ENCODE measurements at places on chromosomes 11 and 22.

DNA sequence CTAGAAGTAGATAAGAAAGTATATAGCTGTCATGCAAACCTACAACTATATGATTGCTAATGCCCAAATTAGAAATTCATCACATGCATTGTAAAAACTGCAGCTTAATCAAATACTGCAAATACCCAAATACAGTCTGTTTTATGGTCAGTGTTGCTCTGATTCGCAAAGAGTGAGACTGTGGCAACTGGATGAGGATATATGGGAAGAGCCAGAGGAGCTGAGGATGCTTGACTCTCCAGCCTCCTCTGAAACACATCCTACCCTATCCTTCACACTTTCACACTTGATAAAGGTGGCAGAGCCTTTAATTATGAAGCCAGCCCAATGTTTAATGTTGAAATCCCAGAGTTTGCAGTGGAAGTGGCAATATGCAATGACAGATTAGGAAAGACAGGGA is 21.9 kb upstream of the OR2AT4 start:
- no peak for DNase-seq

DNA sequence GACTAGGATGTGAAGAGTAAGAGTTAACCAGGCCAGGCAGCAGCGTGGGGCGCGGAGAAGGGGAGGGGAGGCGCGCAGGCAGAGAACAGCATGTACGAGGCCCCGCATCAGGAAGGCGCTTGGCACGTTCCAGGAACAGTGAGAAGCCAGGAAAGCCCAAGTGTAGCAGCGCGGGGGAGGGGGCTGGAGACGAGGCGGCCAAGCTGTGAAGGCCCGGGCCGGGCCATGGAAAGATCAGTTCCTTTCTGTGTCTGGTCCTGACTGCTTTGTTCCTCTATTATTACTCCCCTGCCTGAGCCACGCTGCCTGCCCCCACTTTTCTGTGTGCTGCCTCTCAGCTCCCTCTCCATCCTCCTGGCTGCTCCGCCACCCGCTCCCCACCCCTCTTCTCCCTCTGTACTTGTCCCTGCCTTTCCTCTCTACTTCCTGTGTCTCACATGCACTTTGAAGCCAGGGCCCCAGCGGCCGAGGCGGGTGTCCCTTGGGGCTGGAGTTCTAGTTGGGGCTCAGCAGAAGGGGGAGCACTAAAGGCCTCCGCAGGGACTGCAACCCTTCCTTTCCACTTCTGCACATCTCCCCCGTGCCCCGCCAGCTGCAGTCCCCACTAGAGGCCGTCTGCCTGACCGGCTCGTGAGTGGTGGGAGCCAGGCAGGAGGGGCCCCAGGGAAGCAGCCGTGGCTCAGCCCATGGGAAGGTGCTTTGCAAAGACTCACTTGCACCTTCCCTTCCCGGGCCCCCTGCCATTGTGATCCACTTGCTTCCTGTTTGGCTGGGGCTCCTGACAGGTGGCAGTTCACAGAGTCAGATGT is 63.7 kb downstream of the PRDM11 start:
- DNase-seq: no peak

DNA sequence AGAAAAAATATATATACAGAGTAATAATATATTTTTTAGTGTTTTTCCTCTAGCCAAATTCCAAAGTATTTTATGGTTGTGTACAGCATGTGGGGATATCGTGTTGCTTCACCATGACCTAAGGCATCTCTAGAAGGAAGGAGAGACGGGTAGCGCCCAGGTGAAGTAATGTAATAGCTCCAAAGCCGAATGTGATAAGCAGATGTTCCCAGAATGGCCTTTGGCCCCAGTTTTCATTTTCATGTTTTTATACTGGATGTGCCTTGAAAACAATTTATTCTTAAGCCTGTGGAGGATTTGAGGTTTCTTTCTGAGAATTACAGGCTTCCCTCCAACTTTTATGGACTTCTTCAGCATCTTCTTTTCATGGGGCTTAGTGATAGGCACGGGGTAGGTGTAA is 587.9 kb upstream of the KIRREL3 start:
- DNase-seq: no peak

DNA sequence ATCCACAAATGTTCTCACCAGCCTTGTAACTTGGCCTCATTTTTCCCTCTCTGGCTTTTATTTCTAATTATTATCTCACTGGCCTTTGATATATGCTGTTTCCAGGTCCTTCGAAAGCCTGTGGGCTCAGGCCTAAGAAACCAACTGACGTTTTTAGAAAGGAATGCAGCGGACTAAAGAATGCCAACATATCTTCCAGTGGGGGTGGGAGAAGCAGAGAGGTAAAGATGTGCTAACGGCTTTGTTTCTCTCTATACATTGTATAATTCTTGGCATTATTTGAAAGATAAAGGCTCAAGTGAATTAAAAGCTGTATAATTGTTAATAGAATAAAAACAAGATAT is 28.2 kb downstream of the OR6Q1 start:
- no peak for DNase-seq

DNA sequence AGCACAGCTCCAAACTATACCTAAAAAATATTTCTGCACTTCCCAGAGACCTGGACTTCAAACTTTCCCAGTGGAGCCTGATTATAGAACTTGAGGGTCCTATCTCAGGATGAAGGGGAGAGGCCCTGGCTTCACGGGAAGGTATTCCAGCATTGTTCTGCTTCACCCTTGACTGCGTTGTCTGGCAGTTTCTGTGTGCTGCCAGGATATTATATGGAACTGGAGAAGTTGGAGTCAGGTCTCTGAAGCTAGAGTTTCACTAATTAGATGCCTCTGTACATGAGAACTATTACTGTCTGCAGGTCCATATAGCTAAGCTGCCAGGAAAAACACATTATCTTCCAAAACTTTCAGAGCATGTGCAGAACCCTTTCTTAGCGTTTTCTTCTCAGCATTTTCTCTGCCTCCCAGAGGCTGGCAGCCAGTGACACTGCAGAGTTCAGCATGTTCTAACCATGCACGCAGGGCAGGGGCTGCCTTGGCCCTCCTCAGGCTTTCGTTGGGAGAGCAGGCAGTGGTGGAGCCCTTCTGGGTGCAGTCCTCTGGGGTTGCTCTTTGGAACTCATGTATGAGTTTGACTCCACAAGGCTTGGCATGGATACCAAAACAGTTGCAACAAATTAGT is 99.3 kb downstream of the CWC15 start:
- no peak for DNase-seq

DNA sequence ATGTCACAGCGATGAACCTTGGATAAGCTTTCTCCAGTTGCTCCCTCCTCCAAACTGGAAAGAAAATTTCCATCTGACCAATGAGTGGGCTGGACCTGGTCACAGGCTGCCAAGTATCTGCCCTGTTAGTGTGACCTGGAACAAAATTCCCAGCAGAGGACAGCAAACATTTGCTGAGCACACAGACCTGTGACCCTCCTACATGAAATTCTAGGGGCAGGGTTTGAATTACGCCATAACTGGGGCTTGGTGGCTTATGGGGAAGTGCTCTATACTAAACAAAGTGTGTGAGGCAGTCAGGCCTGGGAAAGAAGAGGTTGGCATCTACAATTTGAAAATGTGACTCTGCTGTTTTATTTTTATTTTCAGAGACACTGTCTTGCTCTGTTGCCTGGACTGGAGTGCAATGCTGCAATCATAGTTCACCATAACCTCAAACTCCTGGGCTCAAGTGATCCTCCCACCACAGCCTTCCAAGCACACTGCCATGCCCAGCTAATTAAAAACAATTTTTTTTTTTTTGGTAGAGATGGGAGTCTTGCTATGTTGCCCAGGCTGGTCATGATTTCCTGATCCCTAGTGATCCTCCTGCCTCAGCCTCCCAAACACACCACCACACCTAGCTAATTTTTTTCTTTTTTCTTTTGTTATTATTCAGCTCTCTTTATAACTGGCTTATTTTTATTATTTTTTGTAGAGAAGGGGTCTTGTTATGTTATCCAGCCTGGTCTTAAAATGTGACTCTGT is 13.6 kb upstream of the XBP1 start:
- DNase-seq: no peak

- no peak for DNase-seq
Observed at GRCh38 chr11:119121811-119122124, 388 bp downstream of the HINFP start.

DNA sequence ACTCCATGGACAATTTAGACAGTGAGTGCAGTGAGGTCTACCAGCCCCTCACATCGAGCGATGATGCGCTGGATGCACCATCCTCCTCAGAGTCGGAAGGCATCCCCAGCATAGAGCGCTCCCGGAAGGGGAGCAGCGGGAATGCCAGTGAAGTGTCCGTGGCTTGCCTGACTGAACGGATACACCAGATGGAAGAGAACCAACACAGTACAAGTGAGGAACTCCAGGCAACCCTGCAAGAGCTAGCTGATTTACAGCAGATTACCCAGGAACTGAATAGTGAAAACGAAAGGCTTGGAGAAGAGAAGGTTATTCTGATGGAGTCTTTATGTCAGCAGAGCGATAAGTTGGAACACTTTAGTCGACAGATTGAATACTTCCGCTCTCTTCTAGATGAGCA is 51.4 kb downstream of the SPECC1L start:
- no peak for DNase-seq

DNA sequence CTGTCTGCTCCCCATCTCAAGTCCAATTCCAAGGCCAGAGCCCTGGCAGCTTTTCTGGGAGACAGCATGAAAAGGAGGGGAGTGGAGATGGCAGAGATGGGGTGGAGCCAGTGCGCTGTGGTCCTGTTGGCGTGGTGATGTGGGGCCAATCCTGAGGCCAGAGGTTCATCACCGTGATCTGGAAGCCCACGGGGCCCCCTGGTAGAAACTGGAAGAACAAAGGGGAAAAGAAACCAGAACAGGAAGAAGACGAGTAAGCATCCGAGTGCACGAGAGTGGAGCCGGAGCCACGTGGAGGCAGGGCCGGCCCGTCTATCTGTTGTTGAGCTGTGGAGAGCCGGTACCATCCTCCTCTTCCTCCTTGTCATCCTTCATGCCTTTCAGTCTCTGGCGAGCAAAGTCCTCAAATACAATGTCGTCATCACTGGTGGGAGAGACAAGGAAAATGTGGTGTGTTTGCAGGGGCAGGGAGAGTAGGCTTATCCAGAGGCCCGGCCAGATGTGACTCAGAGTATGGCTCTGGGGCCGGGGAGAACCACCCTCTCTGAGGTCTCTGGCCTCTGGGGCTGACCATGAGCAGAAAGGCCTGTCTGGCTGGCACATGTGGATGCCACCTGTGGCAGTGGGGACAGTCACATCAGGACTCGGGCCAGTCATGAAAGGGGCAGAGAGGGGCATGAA is 25.4 kb downstream of the TPBGL start:
- no peak for DNase-seq

DNA sequence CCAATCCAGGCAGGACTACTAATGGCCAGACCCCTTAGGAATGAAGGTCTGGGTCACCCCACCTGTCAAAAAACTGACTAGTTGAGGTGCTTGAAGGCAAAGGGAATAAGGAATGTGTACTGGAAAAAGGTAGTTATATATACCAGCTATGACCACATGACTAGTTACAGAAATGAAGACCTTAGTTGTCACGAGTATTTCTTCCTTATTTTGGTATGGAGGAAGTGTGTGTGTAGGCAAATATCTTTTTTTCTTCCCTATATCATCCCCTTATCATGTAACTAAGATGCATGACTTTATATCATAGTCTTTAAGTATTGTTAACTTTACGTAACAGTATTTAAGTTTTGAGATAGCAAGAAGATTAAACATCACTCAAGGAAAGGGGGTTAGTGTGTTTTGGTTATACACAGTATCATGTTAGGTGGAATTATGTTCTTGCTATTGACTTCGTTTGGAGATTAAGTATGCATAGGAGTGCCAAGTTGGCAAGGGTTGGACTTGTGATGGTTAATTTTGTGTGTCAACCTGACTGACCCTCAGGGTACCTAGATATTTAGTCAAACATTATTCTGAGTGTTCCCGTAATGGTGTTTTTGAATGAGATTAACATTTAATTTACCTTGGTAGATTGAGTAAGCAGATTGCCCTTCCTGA is 38.2 kb upstream of the NARS2 start:
- no peak for DNase-seq

GRCh38 chr11:131638889-131639288 is 268.5 kb downstream of the NTM start:
- no peak for DNase-seq

DNA sequence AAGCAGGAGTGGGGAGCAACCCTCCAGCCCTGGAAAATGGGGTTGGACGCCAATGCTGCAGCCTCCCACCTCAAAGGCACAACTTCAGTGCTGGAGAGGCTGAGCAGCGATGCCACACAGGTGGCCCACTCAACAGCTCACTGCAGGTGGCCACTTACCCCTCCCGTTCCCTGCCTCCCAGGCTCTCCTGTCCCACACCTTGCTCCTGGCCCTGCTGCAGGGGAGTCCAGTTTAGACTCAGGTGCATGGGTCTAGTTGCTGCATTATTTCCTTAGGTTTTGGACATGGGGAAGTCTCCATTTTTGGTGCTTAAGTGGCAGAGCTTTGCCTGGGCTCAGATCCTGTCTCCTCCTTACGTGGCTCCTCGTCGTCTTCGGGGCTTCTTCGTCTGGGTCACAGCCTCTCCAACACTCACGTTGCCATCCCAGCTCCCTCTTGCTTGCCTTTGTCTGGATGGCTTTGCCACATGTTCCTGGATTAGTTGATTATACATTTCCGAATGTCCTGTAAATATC is 898.3 kb downstream of the BRD1 start:
- DNase-seq: no peak

DNA sequence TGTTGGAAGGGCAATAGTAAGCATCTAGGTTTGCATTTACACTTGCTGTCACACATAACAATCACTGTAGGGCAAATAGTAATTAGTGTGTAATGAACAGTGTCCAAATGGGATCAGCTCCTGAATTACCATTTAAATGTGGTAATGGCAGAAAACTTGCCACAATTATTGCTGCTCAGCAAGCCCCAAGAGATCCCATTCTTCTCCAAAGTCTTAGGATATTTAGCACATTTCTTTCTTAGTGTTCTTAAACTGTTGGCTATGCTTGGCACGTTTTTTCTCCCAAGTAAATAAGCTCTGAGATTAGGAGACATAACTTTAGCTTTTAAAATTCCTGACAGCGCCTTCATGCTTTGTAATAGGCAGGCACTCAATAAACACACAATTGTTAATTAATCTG is 1037.0 kb downstream of the DLG2 start:
- no peak for DNase-seq

DNA sequence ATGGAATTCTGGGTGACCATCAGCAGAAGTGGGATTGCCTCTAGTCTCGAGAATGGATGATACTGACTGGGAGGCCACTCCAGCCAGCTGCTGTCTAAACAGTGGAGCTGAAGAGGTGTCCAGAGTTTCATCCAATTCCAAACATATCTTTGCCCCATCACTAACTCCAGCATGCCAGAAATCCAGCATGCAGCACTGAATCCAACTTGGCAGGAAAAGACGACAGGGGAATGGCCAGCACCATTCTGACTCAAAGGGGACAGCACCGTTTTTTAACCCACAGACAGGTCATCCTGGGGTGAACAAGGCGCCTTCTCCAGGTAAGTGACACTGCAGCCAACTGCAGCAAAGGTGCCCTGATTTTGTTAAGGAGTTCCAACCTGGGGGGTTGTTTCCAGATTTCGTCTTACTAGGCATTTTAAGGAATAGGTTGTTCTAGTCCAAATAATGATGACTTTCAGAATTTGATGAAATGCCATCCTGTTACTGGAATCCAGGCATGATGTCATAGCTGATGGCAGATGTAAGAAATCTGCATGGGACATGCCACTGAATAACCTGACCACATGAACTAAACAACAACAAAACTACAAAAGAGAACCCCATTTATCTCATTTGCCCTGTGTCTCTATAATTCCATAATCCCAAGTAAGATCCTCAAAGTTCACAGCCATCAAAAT is 32.3 kb downstream of the FEZ1 start:
- DNase-seq: no peak

- no peak for DNase-seq
Observed at GRCh38 chr11:86438685-86439084, 64.0 kb downstream of the CCDC81 start.

- DNase-seq: no peak
Observed at GRCh38 chr11:130166457-130166784, 6.8 kb downstream of the ST14 start.
